Dermis microvascular lymphatic vessel endothelial cell (primary cell): ENCODE measurements at places on chromosomes 13 and 19.

DNA sequence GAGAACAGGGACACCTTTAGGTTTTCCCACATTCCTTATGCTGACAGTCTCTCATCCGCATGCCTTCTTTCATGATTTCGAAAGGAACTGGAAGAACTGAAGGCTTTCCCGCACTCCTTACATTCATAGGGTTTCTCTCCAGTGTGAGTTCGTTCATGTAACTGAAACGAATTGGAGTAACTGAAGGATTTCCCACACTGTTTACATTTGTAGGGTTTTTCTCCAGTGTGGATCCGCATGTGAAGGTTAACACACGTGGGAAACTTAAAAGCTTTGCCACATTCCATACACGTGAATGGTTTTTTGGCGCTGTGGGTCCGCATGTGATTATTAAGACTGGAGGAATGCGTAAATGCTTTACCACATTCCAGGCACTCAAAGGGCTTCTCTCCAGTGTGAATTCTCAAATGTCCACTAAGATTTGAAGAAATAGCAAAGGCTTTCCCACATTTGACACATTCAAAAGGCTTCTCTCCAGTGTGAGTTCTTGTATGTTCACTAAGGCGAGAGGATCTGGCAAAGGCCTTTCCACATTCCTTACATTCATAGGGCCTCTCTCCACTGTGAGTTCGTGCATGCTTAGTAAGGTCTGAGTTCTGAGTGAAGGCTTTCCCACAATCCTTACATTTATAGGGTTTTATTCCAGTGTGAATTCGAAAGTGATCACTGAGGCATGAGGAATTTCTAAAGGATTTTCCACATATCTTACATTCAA lies 22.0 kb downstream of the ZNF266 start:
- DNase-seq, result no peak

DNA sequence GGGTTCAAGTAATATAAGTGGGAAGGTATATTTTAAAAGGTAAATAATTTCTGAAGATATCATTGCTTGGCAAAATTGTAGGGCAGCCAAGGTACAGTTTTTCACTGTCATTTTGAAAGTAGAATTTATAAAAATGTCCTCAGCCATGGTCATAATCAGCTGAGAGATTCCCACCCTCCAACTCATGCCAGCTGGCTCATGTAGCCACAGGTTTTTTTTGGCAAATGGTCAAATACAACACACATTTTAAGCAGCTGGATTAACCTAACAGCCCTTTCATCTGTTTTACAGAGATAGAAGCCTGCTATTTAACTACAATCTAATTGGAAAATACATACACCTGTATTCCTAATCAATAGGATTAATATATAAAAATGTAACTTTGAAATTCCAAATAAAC lies 619.2 kb upstream of the SGCG start:
- no peak for DNase-seq

DNA sequence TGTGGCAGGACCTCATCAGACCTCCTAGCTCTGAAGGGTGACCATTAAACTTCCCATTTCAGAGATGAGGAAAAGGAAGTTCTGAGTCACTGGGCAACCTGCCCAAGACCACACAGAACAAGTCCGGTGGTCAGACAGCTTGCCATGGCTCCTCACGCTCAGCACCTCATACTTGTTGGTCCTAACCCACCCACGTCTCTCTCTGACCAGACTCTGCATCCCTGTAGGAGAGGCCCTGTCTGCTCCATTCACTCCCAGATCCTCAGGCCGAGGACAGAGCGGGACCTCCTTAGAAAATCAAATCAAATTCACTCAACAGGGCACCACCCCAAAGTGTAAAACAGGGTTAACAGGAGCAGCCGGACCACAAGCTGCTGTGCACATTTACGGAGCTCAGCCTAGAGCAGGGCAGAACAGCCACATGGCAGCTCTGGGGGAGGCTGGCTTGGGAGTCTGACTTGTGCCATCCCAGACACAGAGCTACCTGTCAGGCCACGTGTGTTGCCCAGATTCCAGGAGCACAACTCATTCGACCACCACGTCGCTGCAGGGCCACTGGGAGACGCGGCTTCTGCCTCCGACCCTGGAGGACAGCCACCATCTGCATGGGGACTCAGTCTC lies 1.7 kb downstream of the MIER2 start:
- DNase-seq, result peak; percentile 97

DNA sequence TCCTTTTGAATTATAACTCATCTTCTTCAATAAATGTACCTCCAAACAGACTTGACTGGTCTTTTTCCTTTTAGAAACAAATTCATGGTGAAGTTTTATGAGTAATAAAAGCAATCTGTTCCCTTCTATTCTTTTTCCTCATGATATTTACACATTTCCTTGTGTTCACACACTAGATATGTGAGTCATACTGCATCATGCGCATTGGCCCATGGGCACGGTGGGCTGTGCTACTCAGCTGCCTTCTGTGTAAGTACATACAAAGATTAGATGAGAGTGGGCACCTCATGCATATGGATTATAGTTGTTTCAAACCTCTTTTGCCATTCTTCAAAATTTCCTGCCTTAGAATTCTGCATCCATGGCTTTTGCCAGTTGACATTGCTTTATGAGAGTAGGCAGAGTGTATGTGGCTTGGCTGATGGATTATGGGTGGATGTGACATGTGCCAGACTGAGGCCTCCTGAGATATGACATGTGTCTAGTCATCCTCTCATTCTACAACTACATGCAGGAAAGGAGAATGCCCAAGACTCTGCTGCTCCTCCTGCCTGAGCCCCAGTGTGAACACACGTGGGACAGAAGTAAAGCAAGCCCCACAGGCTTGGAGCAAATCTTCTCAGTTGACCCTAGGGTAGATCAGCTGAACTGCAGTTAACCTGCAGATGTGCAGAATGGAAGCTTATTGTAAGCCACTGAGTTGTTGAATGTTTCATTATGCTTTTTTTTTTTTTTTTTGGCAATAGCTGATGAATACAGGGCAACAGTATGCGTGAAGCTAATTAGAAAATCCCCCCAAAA lies 109.9 kb downstream of the RBM26 start:
- DNase-seq, result peak; percentile 33

- DNase-seq, result no peak
Observed at GRCh38 chr19:35151273-35152065, 3.1 kb upstream of the FXYD5 start.

DNA sequence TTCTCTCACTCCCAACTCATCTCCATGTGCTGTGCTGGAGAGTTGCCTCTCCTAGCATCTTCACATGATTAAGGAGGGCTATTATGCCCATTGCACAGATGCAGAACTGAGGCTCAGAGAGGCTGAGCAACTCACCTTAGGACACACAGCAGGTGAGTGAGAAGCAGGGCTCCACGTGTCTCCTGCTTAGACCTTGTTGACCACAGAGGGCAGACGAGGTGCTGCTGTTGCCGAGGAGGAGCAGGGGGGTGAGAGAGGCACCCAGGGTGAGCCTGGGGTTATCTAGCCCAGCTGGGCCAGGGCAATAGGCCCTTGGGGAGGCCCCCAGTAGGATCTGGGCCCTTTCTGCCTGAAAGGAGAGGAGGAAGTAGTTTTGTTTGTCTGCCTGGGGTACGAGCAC lies 2.4 kb upstream of the HSH2D start:
- DNase-seq, result no peak

- DNase-seq, result no peak
Observed at GRCh38 chr19:35669974-35670373, 3.7 kb downstream of the UPK1A start.

DNA sequence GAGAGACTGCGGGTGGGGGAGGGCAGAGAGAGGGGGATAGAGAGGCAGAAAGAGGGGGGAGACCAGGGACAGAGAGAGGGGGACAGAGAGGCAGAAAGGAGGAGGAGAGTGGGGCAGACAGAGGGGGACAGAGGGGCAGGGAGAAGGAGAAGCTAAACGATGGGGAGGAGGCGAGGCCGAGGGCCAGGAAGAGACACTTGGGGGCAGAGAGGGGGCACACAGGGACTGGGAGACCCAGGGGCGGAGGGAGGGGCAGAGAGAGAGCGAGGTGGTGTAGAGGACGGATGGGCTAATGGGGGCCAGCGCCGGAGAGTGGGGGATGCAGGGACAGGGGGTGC lies 666 bp downstream of the MEIS3 start:
- DNase-seq, result no peak

GRCh38 chr13:37561031-37561430 lies 37.5 kb downstream of the POSTN start:
- no peak for DNase-seq

DNA sequence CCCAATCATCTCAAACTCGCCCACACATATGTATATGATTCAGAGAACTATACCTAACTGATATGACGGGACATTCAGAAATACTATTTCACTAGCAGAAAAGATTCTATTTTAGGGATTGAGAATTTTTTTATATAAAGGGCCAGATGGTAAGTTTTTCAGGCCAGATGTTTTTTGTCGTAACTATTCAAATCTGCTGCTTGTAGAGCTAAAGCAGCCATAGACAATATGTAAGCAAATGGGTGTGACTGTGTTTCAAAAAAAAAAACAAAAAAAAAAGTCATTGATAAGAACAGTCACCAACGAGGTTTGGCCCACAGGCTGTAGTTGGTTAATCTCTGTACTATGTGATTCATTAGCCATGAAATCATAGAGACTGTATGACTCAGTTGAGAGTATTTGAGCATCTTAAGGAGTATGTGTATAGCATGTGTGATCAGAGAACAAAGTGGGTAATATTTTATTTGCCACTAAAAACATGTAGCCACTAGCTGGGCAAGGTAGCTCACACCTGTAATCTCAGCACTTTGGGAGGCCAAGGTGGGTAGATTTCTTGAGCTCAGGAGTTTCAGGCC lies 2724.7 kb downstream of the PCDH9 start:
- DNase-seq, result no peak

DNA sequence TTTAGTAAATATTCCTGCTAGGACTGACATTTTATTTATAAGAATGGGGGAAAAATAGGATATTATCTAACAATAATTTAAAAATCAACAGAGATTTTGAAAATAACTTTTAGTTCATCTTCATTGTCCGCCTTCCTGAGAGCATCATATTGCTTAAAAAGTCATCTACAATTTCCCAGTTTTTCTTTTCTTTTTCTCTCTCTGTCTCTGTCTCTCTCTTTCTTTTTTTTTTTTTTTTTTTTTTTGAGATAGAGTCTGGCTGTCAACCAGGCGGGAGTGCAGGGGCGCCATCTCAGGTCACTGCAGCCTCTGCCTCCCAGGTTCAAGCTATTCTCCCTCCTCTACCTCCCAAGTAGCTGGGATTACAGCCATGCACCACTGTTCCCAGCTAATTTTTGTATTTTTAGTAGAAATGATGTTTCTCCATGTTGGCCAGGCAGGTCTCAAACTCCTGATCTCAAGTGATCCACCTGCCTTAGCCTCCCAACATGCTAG lies 276.3 kb downstream of the DACH1 start:
- DNase-seq, result no peak

DNA sequence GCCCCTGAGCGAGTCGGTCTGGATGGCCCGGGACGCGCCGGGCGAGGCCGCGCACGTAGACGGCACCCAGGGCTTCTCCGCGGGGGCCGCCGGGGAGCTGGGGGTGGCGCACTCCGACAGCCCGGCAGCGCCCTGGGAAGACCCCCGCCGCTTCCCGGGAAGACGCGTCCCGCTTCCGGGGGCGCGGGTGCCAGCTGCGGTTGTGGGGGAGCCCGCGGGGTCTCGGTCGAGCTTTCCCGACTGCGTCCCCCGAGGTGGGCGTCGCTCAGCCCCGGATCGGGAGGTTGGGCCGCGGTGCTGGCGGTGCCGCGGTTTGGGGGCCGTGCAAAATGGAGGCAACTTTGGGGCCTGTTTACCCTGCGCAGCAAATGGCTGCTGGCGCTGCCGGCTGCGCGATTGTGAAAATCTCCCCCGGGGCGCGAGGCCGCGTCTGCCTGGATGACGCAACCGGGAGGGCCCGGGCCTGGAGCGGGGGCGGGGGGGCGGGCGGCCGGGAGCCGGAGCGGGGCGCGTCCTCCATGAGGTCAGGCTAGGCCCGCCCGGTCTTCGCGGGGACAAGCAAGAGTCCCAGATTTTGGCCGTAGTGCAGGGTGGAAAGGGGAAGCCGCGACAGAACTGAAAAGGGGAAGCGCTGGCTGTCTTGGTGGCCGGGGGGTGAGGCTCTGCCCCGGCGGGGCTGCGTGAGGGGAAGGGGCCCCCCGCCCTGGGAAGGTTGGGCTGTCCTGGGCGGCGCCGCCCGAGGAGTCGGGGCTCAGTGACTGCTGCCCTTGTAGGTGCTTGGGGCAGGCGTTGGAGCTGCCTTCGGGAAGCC lies 11.3 kb downstream of the PEAK3 start:
- peak; percentile 78 for DNase-seq

DNA sequence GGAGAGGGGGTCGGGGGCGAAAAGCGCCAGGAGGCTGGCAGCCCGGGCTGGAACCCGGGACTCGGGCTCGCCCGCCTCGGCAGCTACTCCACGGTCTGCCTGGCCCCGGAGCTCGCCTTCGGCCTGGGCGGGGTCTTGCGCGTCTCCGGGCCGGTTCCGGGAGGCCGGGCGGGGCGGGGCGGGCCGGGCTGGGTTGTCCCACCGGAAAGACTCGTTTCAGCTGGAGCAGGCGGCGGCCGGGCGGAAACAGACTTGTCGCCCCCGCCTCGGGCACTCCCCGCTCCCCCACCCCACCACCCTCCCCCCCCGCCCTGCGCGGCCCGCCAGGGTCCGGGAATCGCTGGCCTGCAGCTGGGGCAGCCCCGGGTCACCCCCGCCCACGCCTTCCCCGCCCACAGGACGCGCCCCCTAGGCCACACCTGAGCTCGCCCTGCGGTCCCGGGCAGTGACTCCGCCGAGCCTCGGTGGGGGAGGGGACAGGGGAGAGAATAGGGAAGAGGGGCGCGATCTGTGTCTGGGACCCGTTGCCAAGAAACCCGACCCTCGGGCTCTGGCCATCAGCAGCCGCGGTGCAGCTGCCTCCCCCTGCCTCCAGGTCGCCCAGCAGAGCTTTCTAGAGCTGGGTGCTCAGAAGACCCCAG lies 109.4 kb downstream of the KCTD15 start:
- peak; percentile 62 for DNase-seq

- no peak for DNase-seq
Observed at GRCh38 chr19:42311657-42312056, 1.5 kb upstream of the TMEM145 start.

GRCh38 chr19:4061683-4062418 lies 4.8 kb downstream of the ZBTB7A start:
- DNase-seq, result no peak

DNA sequence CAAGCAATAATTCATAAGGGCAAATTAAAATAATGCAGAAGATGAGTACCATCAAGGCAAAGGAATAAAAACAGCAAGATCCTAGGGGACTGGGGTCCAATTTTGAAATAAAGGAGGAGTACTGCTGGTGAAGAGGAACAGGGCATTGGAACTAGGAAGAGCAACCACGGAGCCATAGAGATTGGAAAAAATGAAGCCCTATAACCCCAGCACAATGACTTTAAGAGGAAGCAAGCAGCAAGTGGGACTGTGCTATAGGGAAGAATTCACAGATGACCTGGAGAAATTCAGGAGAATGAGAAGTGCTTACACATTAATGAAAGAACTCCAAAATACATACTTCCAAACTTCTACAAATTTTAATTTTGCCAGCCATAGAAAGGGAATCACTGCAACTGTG lies 44.9 kb upstream of the ITM2B start:
- DNase-seq, result no peak

DNA sequence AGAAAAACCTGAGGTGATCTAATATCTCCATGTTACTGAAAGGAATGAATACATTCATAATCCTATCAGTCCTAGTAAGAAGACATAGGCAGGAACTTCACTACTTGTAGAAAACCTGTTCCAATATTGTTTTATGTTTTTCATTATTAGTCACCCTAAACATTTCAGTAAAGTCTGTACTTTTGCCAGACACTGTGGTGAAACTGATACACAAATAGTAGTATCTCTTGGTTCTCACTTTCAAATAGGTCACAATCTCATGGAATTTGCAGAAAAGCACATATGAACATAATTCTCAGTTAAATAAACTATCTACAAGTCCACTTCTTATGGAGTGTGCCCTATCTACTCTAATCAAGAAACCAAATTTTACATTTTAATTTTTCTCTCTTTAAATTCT lies 88.3 kb upstream of the PCDH9 start:
- DNase-seq, result no peak
